ENCODE measurements at places on chromosomes 12 and 14. TPM values are rescaled to one million over a fixed set of nuclear protein-coding genes. Genes with fewer than 3 reads are reported as not detected.

DNA sequence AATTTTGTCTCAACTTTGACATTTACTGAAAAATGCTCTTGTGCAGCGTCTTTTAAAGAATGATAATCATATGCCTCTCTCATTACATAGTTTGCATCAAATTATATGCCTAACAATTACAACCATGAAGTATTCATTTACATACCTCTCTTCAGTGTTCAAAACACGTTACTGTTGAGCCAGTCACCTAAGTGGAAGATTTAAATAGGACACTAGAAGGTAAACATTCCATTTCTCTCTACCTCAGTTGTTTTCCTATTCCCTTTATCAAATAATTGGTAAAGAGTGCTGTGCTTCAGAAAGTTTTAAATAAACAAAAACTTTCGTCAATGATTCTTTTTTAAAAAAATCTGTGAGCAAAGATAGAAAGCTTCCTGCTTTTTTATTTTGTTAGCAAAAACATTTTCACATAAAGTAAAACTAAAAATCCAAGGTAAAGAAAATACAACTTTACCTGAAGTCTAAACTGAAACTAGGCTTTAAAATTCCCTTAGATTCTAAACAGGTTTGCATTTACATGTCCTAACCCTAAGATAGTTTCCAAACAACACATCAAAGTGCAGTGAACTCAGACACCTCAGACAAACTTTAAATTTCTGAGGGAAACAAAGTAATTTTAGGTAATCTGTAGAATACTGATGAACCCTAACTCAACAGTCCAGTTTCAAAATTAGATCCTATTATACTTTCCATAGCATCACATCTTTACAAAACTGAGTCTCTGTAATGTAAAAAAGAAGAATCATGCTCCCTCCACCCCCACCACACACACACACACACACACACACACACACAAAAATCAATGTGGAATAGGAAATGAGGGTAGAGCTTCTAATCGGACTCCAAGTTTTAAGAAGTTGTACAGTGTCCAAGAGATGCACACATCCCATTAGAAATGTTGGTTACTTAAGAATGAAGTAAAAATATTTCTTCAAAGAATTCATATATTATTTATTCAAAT, 46.2 kb downstream of the PAWR start:
- peaks cover 6% of the 10 kb centered on the region for H3K4me1 ChIP-seq
- peak overlapping the region; percentile 32 for H3K4me3 ChIP-seq
- peaks cover 4% of the 10 kb centered on the region for H3K36me3 ChIP-seq
- no peaks in the 10 kb centered on the region for H3K27me3 ChIP-seq
- no peak for DNase-seq

DNA sequence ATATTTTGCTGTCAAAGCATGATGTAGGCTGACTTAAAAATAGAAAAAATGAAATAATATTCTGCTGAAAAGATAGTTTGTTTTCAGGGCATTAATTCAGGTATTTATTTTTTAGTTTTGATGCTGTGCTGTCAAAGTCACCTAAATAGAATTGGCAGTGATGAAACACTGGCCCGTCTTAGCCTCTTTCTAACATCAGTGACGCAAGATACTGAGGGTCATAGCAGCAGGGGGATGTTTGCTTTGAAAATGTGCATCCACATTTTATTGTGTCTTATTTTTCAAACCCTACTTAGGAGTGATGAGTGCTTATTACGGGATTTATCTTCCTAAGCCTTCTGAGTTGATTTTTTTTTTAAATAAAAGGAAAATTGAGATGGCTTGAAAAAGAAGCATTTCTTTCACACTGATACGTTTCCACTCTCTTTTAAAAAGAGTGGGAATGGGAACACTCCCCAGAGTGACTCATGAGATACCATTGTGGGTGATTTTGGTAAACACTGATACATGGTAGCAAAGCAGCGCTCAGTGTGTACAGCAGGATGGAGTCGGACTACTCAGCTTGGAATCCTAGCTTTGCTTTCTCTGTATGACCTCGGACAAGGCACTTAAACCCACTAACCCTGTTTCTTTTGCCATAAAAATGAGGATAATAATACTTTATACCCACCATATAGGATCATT, 290.8 kb downstream of the ERC1 start:
- no peaks in the 10 kb centered on the region for H3K27me3 ChIP-seq
- no peak overlapping the region for H3K27ac ChIP-seq
- H3K4me1 ChIP-seq, result no peaks in the 10 kb centered on the region
- no peak overlapping the region for H3K4me3 ChIP-seq
- no peak for DNase-seq
- H3K36me3 ChIP-seq, result no peaks in the 10 kb centered on the region

GRCh38 chr14:52935833-52936232, 15.0 kb downstream of the FERMT2 start:
- peaks cover 4% of the 10 kb centered on the region for H3K4me1 ChIP-seq
- peaks cover 50% of the 10 kb centered on the region for H3K36me3 ChIP-seq
- H3K4me3 ChIP-seq, result no peak overlapping the region
- H3K27ac ChIP-seq, result no peak overlapping the region
- no peak for DNase-seq

DNA sequence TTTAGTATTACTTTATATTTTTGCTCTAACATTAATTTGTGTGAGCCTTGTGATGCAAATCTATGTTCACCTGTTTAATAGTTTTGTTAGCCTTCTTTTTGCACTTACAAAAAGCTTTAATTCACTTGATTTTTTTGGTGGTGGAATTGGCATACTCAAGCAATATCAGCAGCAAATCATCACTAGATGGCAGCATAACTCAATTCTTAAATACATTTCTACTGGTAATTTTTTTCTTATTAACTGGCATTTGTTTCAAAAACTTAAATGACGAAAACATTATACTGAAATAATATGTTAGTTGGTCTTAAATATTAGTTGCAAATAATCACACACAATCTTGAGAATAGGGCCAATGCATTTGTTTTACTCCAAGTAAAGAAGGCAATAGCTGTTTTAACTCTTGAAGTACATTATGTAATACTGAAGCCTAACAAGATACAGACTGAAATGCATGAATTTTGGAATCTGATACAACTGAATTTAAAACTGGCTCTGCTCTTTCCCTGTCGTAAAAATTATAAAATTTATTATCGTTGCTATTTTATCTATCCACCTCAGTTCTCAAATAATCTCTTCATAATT, 151.5 kb downstream of the ATXN7L3B start:
- DNase-seq, result no peak
- no peaks in the 10 kb centered on the region for H3K4me1 ChIP-seq
- no peaks in the 10 kb centered on the region for H3K27me3 ChIP-seq
- no peak overlapping the region for H3K27ac ChIP-seq

GRCh38 chr14:100967930-100968329, 64.4 kb upstream of the RTL1 start:
- H3K4me3 ChIP-seq, result no peak overlapping the region
- no peaks in the 10 kb centered on the region for H3K27me3 ChIP-seq
- no peak for DNase-seq
- H3K27ac ChIP-seq, result no peak overlapping the region
- H3K4me1 ChIP-seq, result no peaks in the 10 kb centered on the region

Gene RIN3
- 4.8 TPM for total RNA-seq

- no peaks in the 10 kb centered on the region for H3K4me1 ChIP-seq
- DNase-seq, result no peak
- H3K27ac ChIP-seq, result no peak overlapping the region
- H3K4me3 ChIP-seq, result no peak overlapping the region
- no peaks in the 10 kb centered on the region for H3K27me3 ChIP-seq
Measured at GRCh38 chr12:31015215-31015614, 58.4 kb upstream of the DDX11 start.
